Right ventricle myocardium superior (tissue), 1 donor: ENCODE measurements at places on chromosomes 11 and 22.

DNA sequence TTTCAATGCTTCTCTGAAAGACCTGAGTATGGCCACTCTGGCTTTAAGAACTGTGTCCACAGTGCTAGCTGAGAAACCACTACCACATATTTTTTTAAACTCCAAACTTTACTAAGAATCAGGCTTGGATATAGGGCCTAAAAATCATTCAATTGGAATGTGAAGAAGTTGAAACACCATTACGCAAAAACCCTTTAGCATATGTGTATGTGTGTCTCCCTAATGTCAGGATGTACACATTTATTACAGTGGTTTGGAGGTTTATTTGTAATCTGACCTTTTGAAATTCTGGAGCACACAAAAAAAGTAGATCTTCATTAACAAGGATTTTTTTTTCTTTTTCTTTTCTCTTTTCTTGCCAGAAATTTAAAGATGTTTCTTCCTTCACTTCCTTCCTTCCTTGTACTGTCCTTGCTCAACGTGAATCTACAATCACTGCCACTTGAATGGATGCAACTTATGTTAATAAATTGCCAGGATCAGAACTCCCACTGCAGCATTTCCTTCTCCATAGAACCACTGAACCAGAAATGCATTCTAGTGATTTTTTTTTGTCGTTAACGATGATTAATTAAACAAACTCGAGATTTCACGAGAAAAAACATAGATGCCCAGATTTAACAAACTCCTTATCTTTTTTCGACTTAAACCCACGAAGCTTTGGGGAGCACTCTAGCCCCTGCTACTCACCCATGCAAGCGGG, 3.1 kb upstream of the ADM start:
- DNase-seq = no peak

DNA sequence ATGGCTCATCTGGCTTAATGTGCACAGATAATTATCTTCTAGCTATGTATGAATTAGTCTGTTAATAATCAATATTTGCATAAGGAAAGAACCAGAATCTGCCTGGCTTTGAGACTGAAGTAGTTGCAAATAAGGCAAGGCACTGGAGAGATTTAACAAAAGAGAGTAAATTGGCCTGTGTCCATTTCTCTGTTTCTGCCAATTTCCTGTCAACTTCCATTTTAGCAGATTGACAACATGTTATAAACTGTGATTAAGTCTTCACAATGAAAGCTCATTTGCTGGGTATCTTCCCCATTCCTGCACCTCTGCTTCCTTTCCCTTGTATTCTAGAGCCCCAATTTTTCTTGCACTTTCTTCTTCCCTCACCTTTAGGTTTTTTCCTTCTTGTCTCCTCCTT, 5.3 kb upstream of the TMEM123 start:
- DNase-seq = no peak

DNA sequence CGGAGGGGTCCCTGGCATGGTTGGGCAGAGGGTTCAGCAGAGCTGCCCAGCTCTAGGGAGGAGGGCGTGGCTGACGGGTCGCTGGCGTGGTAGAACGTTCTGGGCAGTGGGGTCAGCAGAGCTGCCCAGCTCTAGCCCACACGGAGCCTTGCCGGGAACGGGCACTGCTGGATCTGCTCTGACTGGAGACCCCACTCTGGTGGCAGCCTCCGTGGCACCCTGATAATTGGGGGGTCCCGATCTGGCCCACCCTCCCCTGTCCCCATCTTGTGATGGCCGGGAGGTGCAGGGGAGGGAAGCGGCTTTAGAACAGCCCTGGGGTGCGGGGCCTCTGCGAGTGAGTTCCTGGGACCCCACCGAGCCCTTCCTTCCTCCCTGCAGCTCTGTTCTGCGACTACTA, 21.9 kb downstream of the MUC5AC start:
- DNase-seq = peak; percentile 24

- DNase-seq = no peak
Measured at GRCh38 chr11:44101098-44101497, 5.6 kb downstream of the EXT2 start.

DNA sequence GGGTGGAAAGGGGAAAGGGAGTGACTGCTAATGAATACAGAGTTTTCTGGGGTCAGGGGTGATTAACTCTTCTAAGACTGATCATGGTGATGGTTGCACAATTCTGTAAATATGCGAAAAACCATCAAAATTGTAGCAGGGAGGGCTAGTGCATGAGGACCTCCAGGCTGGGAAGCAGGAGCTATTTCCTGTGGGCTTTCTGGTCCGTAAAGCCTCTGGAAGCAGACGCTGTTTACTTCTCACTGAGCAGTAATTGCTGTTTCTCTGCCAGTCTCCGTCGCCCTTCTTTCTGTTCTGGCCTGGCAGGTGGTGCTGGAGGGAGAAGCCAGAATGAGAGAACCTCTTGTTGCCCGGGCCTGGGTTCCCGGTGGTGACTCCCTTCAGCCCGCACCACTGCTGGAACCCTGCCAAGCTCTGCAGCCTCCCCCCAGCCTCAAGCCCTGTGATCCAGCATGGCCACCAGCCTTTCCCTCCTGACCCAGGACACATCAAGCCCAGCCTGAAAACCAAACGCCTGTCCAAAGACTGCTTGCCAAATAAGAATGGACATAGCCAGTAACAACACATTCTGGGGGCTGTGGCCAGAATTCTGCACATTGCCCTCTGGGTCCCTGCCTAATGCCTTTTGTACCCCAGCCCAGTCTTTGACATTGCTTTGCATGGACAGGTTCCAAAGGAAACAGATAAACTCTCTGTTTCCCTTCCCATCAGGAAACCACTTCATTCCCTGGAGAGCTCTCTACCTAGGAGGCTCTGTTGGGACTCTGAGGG, 201.0 kb upstream of the NAV2 start:
- DNase-seq = peak; percentile 67

DNA sequence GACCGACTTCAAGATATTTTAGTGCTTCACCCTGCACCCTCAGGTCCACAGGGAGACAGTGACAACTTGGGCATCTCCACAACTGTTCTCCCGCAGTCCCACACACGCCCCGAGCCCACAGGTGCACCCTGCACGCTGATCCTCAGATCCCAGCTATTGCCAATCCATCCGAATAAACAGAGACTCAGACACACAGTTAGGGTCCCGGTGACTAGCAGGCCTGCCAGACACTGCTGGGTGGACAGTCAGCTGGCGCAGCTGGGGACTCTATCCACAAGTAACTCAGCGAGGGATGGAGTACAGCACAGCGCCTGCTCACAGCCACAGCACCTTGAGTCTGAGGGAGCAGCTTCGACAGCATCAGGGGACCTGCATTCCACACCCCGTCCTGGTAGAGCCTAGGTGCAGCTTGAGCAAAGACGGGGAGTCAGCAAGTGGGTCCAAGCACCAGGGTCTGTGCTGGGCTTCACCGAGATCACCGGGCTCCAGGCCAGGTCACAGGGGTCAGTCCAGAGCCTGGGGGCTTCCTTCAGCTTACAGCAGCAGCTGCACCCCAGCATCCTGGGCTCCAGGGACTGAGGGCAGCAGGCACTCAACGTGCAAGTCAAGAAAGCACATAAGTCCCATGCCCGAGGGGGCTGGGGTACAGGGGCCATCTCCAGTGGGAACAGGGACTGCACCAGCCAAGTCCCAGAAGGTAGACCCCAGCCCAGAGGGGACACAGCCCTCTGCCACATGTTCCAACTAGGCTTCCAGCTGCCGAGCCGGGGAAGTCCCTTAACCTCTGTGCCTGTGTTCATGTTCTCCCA, 7.6 kb downstream of the RPL3 start:
- DNase-seq = no peak

DNA sequence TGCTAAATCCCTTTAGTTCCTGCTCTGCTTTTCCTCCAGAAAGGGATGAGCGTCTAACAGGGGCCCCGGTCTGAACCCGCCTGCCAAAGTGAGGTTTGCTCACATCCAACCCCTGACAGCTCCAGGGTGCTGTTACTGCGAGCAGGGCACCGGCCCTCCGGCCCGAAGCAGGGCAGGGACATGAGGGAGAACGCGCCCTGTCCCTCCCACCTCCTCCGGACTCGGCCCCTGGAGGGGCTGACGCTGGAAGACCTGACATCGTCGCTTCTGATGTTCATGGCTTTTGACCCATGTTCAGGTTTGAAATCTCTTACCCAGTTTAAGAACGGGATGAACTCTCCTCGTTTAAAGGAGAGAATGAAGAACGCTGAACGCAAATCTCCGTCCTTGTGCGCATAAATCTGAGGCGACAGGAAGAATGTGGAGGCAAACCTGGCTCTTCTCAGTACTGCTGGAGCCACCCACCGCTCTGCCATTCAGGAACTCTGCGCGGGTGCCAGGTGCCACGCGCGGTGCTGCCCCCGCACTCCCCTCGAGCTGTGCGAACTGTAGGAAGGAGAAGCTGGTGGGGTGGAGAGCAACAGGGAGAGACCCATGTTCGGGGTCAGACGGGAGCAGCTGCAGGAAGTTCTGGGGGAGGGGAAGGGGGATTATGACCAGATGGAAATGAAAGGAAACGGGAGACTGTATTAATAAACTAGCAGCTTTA, 826 bp upstream of the EEF1G start:
- peak; percentile 65 for DNase-seq

- DNase-seq = no peak
Measured at GRCh38 chr11:7696424-7696823, 9.9 kb downstream of the OVCH2 start.

DNA sequence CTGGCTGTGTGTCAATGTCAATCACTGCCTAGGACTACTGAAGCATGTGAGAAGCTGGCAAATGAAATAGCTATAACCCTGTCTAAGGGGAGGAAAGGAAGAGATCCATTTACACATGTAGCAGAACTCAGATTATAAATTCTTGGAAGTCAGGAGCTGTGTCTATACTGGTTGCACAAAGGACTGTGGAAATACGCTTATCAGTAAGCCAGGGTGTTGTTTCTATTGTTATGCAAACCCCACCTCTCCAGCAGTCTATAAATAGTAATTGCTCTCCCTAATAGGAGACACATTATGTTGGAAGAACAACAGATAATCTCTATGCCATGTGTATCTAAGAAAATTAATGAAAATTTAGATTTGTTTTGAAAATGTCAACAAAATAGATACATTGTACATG, 693.4 kb upstream of the CCDC90B start:
- DNase-seq = no peak

- no peak for DNase-seq
Measured at GRCh38 chr11:19766206-19766605, 53.6 kb downstream of the NAV2 start.

GRCh38 chr22:47248925-47249324, 486.5 kb downstream of the TBC1D22A start:
- no peak for DNase-seq

GRCh38 chr22:48889209-48889830, 938.4 kb downstream of the BRD1 start:
- DNase-seq = peak; percentile 12

GRCh38 chr22:43953988-43954785, 1.1 kb upstream of the SAMM50 start:
- no peak for DNase-seq

DNA sequence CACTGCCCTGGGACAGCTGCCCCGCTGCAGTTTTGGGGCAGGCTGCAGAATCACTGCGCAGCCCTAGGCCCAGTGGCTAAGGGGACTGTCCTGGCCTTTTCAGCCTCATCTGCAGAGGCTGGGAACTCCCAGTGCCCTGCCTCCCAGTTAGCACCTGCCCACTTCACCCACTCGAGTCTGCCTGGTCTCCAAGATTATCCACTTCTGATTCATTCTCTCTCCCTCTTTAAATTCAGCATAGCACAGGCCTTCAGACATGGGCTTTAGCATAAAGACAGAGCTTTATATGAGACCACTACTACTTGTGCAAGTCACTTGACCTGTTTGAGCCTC, 8.9 kb downstream of the DAGLA start:
- no peak for DNase-seq

DNA sequence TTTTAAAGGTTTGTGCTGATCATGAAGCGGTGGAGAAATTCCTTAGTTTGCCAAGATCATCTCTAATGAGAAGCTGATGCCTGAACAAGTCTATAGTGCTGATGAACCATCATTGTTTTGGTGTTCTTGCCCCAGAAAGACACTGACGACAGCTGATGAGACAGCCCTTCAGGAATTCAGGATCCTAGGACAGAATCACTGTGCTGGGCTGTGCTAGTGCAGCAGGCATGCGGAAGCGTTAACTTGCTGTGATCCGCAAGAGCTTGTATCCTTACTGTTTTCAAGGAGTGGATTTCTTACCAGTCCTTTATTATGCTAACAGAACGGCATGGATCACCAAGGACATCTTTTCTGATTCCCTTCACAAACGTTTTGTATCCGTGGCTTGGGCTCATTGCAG, 104.1 kb downstream of the TBC1D22A start:
- no peak for DNase-seq

- DNase-seq = no peak
Measured at GRCh38 chr11:73206801-73207200, 11.3 kb upstream of the P2RY2 start.

- DNase-seq = no peak
Measured at GRCh38 chr22:34866495-34867131, 199.3 kb upstream of the ISX start.

DNA sequence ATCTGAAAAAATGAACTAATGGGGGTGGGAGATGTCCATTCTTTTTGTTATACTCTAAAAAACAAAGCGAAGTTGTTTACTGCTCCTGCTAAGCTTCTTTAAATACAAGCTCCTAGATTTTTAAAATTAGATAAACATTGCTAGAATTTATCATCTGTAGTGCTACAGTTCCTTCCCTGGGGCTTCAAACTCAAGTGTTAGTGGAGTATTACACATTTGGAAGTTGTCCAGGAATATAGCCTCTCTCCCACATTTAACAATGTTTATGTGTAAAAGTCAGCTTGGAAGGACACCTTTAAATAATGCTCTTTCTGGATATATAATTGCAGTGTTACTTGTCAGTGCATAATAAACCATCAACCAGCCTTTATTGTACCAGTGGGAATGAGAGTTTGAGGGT, 155.5 kb downstream of the SPON1 start:
- DNase-seq = no peak

- DNase-seq = peak; percentile 46
Measured at GRCh38 chr11:128471138-128471661, 116.2 kb downstream of the ETS1 start.
